CD4-positive, alpha-beta T cell (primary cell): ENCODE measurements at places on chromosomes 11 and 22. TPM values are rescaled to one million over a fixed set of nuclear protein-coding genes. Genes with fewer than 3 reads are reported as not detected.

GRCh38 chr22:22799561-22799960, 88.1 kb upstream of the IGLL5 start:
- DNase-seq: no peak

DNA sequence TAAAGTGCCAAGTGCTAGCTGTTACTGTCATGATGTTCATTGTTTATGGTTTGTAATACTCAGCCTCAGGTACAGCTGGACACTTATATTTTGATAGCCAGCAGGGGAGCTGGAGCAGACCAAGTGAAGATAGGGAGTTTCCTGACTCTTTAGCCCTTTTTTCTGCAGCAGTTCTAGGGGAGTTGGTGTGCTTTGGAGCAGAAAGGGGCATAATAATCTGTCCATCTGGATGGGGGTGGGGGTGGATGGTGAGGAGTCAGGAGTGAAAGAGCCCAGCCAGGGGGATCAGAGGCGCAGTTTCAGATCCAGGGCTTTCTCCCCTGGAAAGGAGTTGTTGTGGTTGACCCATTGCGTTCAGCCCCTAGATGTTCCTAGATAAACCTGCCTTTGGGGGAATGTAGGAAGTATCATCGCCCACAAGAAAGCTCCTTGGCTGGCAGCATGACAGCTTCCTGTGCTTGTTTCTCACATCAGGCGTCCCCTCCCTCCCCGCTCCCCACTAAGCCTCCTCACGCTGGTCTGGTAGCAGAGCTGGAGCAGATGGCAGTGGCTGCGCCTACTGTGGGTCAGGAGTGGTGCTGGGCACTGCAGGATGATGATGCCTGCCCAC, 41.9 kb downstream of the MED15 start:
- peak; percentile 82 for DNase-seq

- no peak for DNase-seq
Observed at GRCh38 chr11:14499178-14499559, 442 bp downstream of the COPB1 start.

DNA sequence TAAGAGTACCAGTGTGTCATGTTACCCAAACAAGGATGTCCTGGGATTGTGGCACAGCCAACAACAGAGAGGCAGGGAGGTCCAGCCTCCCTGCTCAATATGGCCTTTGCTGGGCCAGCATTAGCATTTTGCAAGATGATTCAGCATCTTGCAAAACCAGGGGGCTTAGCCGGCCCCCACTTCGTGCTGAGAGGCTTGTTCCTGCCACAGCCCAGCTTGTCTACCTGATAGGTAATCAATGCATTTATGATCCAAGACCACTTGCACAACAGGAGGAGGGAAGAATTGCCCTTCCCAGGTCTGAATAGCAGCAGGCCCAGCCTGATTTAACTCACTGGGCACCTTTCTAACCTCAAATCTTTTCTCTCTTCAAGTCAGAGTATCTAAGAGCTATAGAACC, 189.0 kb upstream of the SYT13 start:
- DNase-seq: no peak

DNA sequence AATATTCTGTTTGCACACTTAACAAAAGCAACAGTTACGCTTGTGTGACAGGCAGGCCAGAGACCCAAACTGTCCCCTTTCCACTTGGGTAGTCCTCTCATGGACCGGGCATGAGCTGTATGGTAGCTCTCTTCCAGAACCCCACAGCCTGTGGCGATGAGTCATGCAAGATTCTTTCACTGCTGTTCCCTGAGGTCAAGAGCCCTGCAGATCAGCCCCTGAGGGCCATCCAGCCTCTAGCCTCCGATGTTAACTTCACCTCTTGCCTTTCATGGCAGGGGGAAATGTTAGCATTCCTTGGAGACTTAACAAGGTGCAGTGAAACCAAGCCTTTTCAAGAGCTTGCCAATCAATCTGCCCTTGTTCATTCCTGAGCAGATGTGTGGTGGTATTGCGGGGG, 63.2 kb upstream of the DEUP1 start:
- no peak for DNase-seq

- DNase-seq: no peak
Observed at GRCh38 chr11:117221775-117222517, 9.9 kb downstream of the PCSK7 start.

GRCh38 chr22:20953668-20954500, 13.2 kb upstream of the AIFM3 start:
- no peak for DNase-seq

Gene MISFA
- total RNA-seq: not detected
